Activated B cell treated with CpG ODN at 0.5 μM for 24 hours (primary cell): ENCODE measurements at places on chromosomes 5 and 9. TPM values are rescaled to one million over a fixed set of nuclear protein-coding genes. Genes with fewer than 3 reads are reported as not detected.

GRCh38 chr5:36607114-36607571, 737 bp downstream of the SLC1A3 start:
- H3K27me3 ChIP-seq = peaks cover 51% of the 10 kb centered on the region
- peaks cover 16% of the 10 kb centered on the region for H3K4me1 ChIP-seq
- DNase-seq = no peak
- H3K36me3 ChIP-seq = no peaks in the 10 kb centered on the region
- H3K4me3 ChIP-seq = peak overlapping the region; percentile 77
- no peak overlapping the region for H3K27ac ChIP-seq

DNA sequence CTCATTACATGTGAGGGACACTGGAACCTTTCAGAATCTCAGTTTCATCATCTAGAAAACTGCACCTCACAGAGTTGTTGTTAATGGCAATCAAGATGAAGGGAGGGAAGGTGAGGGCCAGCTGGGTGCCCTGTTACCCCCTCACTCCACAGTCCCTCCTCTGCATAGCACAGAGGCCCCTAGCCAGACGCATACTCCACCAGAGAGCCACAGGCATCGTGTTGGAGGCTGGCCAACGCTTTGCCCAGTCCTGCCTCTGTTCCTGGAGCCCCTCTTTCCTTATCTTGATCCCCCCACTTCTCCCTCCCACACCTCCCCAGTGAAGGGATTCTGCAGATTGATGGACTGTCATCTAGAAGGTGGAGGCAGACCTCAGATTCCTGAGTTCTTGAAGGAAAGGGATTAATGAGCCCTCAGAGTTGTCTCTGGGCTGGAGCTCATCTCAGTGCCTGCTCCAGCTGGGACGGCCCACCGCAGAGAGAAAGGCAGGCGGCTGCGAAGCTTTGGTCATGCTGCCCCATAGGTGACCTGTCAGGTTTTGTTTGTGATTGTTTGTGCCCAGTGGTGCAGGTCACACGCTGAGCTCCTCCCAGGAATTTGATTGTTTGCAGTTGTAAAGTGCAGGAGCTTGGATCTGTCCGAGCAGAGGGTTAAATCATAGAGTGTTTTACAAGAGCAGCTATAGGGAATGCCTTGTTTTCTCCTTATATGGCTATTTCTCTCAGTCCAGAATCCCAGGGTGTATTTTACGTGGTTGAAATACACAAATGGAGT, 487.3 kb downstream of the CCDC171 start:
- H3K4me1 ChIP-seq = no peaks in the 10 kb centered on the region
- DNase-seq = no peak
- H3K27me3 ChIP-seq = no peaks in the 10 kb centered on the region

GRCh38 chr5:1634337-1634661, 110.5 kb upstream of the LPCAT1 start:
- H3K4me1 ChIP-seq = peaks cover 21% of the 10 kb centered on the region
- H3K27ac ChIP-seq = peak overlapping the region; percentile 93
- no peaks in the 10 kb centered on the region for H3K27me3 ChIP-seq
- H3K4me3 ChIP-seq = peak overlapping the region; percentile 93
- peaks cover 26% of the 10 kb centered on the region for H3K36me3 ChIP-seq

- no peak overlapping the region for H3K4me3 ChIP-seq
- H3K27me3 ChIP-seq = no peaks in the 10 kb centered on the region
- no peak for DNase-seq
- no peaks in the 10 kb centered on the region for H3K36me3 ChIP-seq
- no peaks in the 10 kb centered on the region for H3K4me1 ChIP-seq
Observed at GRCh38 chr5:12672141-12672540, 767.9 kb upstream of the CTNND2 start.

GRCh38 chr9:136059851-136060670, 35.0 kb downstream of the NACC2 start:
- peaks cover 25% of the 10 kb centered on the region for H3K4me1 ChIP-seq
- H3K36me3 ChIP-seq = no peaks in the 10 kb centered on the region
- peaks cover 8% of the 10 kb centered on the region for H3K27me3 ChIP-seq
- no peak overlapping the region for H3K27ac ChIP-seq

Gene CCNI2
- total RNA-seq = 0.44 and 1.5 TPM in 2 replicates
